Thymus (tissue), 14 donors: ENCODE measurements at places on chromosomes 2 and 18.

GRCh38 chr2:232888099-232888836 lies 18.2 kb downstream of the SNORC start:
- DNase-seq: no peak

GRCh38 chr18:55607773-55608172 lies 19.8 kb upstream of the TCF4 start:
- DNase-seq: no peak

DNA sequence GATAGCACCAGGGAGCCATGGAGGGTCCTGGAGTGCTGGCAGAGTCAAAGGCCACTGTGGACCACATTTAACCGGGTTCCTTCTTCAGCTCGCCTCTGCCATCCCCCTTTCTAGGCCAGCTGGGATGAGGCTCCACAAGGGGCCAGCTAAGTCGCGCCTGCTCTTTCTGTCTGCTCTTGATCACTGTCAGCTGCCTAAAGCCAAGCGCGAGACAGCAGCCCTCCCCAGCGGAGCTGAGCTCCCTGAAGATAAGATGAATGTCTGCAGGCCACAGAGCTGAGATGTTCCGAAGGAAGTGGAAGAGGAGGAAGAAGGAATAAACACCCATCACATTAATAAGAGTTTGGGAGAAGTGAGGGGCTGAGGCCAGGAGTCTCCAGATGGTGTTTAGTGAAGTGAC lies 99.6 kb downstream of the CELF4 start:
- no peak for DNase-seq

GRCh38 chr2:64923385-64923710 lies 65.9 kb upstream of the SLC1A4 start:
- DNase-seq: no peak

DNA sequence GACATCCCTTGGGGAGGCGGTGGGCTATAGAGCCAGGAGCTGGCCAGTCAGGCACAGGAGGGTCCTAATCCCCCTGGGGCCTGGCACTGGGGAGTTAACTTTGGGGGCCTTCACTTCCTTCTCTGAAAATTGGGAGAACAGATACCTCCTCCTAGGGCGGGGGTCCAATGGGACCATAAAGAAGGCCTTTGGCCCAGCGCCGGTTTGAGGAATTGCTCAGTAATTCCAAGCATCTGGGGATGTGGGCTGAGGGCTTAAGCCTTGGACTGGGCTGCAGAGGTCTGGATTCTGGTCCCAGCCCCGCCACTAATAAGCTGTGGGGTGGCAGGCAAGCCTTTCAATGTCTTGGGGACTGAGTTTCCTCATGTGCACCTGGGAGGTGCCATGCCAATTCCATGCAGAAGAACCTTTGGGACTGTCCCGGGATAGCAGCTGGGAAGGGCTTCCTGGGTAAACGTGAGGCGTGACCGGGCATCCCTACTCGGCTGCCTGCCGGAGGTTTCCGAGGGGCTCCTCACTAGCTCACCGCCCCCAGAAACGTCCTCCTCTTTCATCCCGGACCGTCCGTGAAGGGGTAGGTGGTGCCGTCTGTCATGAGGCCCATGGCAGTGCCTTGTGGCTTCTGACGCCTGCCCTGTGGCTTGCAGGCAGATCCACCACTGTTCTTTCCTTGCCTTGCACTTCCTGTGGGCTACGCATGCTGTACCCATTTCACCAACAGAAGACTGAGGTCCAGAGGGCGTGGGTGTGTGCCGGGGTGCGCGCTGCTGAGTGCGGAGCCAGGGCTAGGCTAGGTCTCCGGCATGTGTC lies 67.4 kb upstream of the HPCAL1 start:
- no peak for DNase-seq

DNA sequence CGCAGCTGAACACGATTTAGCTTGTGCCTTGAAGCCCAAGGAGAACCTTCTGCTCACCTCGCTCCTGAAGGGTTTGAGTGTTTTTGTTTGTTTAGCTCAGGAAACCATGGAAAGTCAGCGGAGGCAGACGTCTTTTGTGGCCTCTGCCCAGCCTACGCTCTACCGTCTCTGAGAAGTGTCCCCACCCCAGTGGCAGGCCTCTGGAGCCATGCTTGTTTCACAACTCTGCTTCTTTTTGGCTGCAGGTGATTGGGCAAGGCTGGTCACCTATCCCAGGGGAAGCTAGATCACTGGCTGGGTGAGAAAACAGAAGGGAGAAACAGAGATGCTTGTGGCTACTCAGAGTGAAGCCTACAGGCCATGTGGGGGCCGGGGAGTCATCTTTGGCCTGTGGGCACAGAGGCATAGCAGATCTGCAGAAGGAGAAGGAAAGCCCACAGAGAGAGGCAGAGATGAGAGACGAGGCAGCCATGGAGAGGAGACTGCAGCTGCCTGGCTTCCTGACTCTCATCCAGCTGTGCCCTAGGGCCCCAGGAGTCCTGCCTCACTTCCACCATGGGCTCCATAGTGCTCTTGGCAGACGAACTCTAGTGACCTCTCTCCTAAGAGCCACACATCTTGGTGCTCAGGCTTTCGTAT lies 50.1 kb downstream of the CIB4 start:
- DNase-seq: no peak

- DNase-seq: no peak
Observed at GRCh38 chr2:28652217-28652616, 99.4 kb upstream of the PPP1CB start.

DNA sequence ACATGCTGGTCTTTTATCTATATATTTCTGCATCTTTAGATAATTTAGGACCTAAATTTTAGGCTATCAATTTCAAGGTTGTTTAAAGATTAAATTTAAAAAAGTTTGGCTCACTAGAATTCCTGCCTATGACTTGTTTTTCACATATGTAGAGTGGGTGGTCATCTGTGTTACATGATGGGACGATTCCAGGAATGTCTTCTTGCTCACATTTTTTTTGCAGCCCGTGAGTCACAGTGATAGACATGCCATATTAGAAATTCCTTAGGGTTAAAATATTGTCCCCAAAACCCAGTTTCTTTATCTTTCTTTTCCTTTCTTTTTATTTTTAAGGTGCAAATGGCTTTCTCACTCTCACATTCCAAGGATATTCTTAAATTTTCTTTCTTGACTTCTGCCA lies 652.0 kb downstream of the PLCL1 start:
- no peak for DNase-seq

DNA sequence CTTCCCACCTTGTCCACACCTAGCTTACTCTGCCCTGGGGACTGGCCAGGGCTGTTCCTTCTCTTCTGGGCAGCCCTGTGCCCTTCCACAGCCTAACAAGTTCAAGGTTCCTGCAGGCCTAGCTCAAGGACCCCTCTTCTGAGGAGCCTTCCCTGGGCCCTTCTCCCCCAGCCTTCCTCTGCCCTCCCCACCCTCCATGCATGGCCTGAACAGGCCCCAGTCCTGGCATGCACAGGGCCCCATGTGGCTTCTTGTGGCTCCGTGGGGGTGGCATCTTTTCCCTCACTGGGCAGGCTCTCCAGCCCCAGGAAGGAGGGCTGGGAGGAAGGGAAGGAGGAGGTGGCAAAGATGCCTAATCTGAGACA lies 162.9 kb downstream of the CELF4 start:
- no peak for DNase-seq

DNA sequence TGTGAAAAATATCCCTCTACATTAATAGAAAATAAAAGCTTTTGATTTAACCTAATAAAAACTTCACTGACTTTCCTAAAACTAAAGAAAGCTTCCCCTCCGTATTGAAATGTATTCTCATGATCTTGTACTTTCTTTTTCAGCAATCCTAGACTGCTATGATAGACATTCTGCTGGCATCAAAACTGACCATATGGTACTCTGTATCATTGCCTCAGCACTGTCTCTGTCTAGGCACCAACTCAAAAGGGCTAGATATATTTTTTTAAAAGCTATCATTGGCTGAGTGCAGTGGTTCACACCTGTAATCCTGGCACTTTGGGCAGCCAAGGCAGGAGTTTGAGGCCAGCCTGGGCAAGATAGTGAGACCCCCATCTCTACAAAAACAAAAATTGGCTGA lies 32.9 kb downstream of the CDKL4 start:
- no peak for DNase-seq

DNA sequence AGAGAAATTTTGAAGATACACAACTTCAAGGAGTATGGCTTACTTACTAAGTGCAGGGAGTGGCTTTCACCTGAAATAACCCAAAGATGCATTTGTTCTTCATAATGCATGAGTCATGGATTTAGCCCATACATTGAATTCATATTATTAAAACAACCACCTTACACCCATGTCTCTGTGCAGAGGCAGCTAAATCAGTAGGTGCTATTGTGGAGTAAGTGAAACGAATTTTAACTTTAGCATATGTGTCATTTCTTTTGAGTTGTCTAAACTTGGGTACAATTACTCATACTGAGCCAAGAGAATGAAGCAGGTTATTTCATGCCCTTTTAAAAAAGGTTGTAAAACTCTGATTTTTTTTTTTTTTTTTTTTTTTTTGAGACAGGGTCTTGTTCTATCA lies 11.0 kb upstream of the ANKRD29 start:
- DNase-seq: no peak

GRCh38 chr2:221134718-221135117 lies 437.4 kb downstream of the EPHA4 start:
- DNase-seq: no peak

- DNase-seq: no peak
Observed at GRCh38 chr2:237281836-237282306, 132.1 kb downstream of the COL6A3 start.

DNA sequence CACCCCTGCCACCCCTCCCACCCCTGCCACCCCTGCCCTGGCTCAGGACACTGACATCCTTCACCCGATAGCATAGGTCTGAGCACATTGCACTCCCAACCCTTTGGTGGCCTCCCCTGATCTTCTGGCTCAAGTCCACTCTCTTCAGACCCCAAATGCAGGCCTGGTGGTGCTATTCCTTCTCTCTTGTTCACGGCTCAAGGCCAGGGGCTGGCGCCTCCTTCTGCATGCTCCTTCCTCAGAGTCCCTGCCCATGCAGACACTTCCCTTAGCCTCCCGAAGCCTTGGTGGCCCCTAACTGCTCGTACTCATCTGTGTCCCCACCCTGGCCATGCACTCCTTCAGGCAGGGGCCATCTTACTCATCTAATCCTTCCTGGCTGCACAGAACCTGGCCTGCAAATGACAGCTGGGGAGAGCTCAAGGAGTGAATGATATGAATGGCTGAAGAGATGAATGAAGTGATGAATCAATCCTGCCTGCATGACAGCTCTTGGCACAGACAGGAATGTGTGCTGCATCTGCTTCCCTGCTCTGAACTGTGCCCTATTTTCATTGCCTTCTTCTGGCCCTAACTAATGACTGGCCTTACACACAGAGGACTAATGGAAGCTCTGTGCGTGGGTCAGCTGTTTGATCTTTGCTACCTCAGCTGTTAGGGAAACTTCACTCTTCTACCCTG lies 290.8 kb downstream of the DYSF start:
- no peak for DNase-seq

- DNase-seq: no peak
Observed at GRCh38 chr2:43569921-43570320, 25.9 kb downstream of the THADA start.

DNA sequence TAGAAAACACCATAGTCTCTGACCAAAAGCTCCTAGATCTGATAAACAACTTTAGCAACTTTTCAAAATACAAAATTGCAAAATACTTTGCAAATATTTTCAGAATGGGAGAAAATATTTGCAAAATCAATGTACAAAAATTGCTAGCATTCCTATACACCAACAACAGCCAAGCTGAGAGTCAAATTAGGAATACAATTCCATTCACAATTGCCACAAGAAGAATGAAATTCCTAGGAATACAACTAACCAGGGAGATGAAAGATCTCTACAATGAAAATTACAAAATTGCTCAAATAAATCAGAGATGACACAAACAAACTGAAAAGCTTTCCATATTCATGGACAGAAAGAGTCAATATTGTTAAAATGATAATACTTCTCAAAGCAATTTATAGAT lies 327.0 kb upstream of the ZC3H15 start:
- DNase-seq: no peak

- DNase-seq: no peak
Observed at GRCh38 chr18:3083766-3084165, 70.8 kb upstream of the LPIN2 start.

DNA sequence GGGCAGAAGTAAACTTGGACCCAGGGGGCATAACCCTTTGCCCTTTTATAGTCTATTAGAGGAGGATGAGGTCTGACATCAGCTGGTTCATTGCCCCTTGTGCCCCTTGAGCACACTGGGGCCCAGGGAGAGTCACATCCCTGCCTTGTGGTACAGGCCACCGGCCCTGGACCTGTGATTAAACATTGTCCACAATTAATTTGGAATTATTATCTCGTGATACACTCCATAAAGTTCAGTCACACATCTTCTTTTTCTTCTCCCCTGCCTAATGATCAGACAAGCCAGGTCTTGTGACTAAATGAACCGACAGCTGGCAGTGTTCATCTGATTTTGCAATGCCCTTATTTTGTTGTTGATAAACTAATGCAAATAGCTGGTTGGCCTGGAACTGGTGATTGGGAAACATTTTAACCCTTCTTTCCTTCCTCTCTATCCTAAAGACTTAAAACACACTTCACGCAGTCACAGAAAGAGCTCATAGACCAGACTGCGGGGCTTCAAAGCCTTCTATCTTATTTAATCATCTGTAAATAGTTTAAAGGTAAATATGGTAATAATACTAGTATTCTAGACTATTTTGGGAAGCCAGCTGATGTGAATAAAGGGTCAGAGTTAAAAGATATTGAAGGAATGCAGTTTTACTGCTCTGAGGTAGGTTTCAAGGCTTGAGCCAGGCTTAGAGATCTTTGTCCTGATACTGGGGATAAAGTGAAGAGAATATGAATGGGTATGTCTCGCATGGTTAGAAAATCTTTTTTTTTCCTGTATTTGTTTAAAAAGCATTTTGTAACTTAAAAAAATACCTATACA lies 13.4 kb downstream of the IL1R1 start:
- DNase-seq: no peak

DNA sequence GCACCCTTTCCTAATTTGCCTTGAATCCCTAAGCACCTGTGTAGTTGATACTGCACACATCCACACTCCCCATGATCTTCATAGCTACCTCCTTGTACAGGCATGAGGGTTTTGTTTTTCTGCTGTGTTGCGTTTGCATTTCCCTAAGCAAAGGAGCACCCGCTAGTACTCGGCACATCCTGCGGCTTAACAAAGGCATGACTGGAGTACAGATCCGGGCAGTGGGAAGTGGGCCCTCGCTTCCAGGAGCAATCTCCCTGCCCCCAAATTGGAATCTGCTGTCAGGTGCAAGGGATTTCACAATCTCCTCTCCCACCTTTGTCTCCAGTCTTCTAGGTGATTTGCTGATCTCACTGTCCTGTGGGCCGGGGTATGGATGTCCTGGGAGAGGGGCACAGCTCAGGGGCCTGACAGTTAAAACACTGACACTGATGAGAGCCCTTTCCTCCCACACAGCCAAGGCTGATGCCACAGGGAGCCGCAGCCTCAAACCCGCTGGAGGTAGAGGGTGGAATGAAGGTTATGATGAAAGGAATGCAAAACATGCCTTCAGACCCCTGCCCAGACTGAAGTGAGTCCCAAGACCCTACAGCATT lies 98.7 kb upstream of the THOC1 start:
- no peak for DNase-seq

GRCh38 chr18:75218065-75218923 lies 7.7 kb downstream of the TSHZ1 start:
- DNase-seq: no peak

DNA sequence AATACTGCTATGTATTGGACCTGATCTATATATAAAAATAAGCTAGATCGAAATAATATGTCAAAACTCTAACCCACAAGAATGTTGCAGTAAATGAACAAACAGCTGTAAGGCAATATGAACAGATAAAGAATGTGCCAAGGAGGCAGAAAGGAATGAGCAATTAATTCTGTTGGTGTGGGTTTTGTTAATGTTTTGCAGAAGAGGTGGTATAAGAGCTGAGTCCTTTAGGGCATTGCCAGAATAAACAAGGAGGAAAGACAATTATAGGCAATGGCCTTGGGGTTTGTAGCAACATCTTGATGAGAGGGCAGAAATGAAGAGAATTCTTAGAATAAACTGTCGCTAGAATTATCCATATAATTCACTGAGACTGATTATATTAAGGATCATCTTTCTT lies 240.9 kb upstream of the GULP1 start:
- no peak for DNase-seq
